Tibial nerve (tissue), 4 donors: ENCODE measurements at places on chromosomes 1 and 21. TPM values are rescaled to one million over a fixed set of nuclear protein-coding genes. Genes with fewer than 3 reads are reported as not detected.

DNA sequence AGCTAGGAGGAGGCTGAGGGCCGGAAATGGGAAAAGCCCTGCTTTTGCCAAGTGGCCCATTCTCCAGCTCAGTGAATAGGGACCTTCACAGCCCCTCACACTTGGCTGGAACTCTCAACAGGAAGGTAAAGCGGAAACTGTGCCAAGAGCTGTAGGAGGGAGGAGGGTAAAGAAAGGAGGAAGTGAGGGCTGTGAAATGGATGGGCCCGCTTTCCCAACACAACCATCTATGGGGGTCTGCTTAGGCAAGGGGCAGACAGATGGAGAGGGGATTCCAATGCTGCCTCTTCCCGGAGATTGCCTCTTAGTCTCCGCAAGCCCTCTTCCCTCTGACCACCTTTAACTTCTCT lies 5.2 kb downstream of the INKA2 start:
- DNase-seq, result peak; percentile 23

GRCh38 chr1:203208181-203208580 lies 21.3 kb downstream of the CHIT1 start:
- DNase-seq, result no peak

- no peak for DNase-seq
Measured at GRCh38 chr1:227942021-227942715, 5.6 kb downstream of the WNT9A start.

DNA sequence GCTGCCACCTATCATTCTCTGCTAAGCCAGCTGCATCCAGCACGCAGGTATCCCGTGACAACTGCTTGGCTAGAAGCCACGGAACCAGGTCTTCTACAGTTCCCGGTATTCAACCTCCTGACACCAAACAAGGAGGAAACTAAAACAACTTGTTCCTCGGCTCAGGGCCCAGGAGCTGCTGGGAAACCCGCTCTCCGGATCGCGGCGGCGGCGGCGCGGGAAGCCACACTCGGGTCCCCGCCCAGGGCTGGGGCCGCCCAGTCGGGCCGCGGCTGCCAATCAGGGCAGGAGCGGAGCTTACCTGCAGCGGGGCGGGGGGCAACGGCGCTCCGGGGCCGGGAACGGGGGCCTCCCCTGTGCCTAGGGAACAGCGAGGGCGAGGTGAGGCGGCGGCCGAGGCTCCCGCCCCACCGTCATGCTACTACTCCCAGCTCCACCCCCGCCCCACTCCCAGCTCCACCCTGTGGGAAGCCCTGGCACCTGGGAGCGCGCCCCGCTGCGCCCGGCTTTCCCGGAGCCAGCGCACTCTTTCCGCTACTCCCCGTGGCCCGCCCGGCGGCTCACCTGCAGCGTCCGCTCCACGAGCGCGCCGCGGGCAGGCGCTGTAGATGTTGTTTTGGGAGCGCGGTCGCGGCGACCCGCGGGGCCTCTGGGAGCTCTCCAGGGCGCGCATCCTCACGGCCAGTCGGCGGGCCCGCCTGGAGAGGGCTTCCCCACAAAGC lies 12.1 kb downstream of the IL24 start:
- DNase-seq, result peak; percentile 44

DNA sequence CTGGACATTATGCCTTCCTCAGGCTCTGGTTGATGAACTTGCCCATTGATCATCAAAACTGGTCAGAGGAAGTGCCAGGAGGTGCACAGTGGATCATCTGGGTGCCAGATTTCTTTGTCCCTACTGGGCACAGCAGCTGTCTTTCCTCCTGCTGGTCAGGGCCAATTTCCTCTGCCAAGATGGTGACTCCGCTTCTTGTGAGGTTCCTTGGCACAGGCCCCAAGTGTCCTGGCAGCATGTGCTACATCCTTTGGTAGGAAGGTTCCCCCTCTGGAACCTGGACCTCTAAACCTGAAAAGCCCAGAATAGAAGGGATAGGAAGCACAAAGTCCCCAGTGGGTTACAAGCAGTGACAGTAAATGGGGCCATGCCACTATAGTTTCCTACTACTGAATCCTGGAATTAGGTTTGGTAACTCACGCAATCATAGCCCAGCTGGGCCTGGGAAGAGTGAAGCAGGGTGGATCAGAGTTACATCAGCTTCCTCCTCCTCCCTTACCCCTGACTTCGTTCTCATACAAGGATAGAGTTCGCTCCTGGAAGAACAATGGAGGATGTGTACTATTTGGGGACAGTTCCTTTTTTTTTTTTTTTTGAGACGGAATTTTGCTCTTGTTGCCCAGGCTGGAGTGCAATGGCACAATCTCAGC lies 147.1 kb downstream of the CNIH3 start:
- DNase-seq, result no peak

DNA sequence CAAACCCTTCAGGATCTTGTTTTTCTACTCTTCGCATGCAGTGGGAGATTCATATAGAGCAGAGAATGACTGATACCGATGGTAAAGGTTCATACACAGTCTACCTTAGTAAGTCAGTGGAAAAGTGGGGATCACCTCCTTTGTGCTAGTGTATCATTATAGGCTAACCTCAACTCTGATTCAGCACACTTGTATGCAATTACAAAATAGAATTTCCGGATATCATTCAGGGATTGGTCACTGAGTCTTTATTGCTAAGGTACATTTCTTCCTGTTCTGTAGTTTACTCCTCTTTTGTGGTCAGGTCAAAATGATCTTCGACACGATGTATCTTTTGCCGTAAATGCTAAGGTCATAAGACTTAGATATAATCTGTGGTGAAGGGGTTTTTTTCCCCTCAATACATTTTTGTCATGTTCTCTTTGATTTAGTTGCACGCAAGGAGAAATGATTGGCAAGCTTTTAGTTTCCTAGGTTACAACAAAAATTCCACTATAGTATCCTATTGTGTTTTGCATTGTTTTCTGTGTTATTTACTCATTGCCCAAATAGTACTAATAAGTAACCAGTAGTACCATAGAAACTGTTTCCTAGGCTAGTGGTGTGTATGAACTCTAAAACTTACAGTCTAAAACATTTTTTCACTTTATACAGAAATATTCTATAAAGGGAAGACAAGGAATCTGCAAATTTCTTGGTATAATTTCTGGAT lies 35.7 kb upstream of the PLA2G4A start:
- DNase-seq, result no peak

DNA sequence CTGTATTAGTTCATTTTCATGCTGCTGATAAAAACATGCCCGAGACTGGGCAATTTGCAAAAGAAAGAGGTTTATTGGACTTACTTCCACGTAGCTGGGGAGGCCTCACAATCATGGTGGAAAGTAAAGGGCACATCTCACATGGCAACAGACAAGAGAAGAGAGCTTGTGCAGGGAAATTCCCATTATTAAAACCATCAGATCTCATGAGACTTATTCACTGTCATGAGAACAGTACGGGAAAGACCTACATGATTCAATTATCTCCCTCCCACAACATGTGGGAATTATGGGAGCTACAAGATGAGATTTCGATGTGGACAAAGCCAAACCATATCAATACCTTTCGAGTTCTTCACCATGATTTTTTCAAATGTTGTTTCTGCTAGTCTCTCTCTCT lies 3.7 kb upstream of the CHRM3 start:
- DNase-seq, result no peak

DNA sequence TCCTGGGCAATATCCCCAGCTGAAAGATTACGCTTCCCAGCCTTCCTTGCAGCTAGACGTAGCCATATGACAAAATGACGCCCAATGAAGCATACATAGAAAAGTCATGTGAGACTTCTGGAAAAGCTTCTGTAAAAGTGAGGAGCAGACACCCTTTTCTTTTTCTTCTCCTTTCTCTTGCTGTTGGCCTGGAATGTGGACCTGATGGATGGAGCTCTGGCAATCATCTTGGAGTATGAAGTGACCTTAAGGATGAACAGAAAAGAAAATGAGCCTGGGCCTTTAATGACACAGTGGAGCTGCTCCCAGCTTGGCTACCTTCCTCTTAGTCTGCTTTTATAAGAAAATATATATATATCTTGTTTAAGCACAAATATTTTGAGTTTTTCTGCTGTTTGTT lies 24.8 kb downstream of the BATF3 start:
- no peak for DNase-seq

The CCDC190 gene
- total RNA-seq, result not detected

The RNU1-2 gene
- total RNA-seq, result under 0.01 TPM

- DNase-seq, result no peak
Measured at GRCh38 chr1:23062271-23062670, 43.0 kb downstream of the KDM1A start.
